ENCODE measurements at places on chromosomes 2 and 18. TPM values are rescaled to one million over a fixed set of nuclear protein-coding genes. Genes with fewer than 3 reads are reported as not detected.

- H3K4me1 ChIP-seq: no peaks in the 10 kb centered on the region
- H3K27ac ChIP-seq: no peak overlapping the region
- H3K36me3 ChIP-seq: no peaks in the 10 kb centered on the region
- H3K4me3 ChIP-seq: no peak overlapping the region
These were observed 80.0 kb downstream of the APOB start for GRCh38 chr2:20963867-20964266.

DNA sequence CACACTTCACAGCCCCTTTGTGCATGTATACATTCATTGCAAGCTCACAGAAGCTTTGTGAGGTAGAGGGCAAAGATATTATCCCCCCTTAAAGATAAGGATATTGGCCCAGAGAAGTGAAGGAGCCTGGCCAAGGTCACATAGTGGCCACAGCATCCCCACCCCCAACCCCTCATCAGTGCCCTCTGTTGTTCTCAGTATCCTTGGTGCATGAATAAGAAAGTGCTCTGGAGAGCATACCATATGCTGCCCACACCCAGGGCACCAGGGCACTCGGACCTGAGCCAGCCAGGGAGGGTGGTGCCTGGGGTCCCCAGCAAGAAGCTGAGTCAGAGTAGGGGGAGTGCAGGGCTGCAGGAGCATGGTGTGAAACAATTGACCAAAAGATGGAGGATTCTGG is 3.3 kb downstream of the DYSF start:
- no peaks in the 10 kb centered on the region for H3K36me3 ChIP-seq
- no peak overlapping the region for H3K27ac ChIP-seq
- no peak overlapping the region for H3K4me3 ChIP-seq
- H3K4me1 ChIP-seq: peaks cover 19% of the 10 kb centered on the region
- no peak for DNase-seq
- H3K27me3 ChIP-seq: peaks cover 34% of the 10 kb centered on the region

DNA sequence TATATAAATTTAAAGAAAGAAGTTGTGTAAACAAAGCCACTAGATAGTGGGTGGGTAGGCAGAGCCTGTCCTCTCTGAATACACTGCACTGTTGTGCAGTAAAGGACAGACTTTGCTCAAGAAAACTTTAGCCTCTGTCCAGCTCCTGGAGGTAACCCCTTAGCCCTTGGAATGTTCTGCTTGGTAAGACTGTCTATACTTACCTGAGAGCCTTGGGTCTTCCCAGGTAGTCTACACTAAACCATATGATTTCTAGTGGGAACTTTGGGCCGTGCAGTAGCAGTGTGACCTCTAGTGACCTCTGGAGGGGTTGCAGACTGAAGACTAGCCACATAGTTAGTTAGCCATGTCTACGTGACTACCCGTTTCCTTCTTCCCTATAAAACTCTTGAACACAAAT is 678.3 kb upstream of the NRXN1 start:
- H3K4me1 ChIP-seq: no peaks in the 10 kb centered on the region
- H3K27me3 ChIP-seq: no peaks in the 10 kb centered on the region
- H3K27ac ChIP-seq: no peak overlapping the region
- no peak for DNase-seq

- no peaks in the 10 kb centered on the region for H3K27me3 ChIP-seq
- no peak overlapping the region for H3K27ac ChIP-seq
- H3K4me3 ChIP-seq: no peak overlapping the region
- H3K36me3 ChIP-seq: no peaks in the 10 kb centered on the region
- no peak for DNase-seq
- peaks cover 8% of the 10 kb centered on the region for H3K4me1 ChIP-seq
These were observed 53.7 kb downstream of the EPHA4 start for GRCh38 chr2:221518201-221518934.

DNA sequence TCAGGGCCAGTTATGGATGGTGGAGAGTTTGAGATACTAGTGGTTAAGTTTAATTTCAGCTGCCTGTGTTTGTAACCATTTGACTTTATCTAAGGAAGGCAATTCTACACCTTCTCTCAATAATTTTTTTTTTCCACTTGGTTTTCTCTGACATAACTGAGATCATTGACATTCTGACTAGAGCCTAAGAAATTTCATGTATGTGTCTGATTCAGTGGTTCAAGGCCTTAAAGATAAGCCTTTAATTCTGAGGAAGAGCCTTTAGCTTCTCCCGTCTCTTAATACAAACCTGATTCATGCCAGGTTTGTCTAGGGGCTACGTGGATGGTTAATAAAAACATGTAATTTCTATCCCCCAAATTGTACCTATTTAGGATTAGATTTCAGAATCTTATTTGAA is 971.4 kb downstream of the DPP10 start:
- no peak for DNase-seq
- no peak overlapping the region for H3K27ac ChIP-seq
- H3K27me3 ChIP-seq: no peaks in the 10 kb centered on the region
- no peaks in the 10 kb centered on the region for H3K36me3 ChIP-seq
- no peaks in the 10 kb centered on the region for H3K4me1 ChIP-seq
- no peak overlapping the region for H3K4me3 ChIP-seq

GRCh38 chr2:168490015-168490874 is 34.2 kb downstream of the CERS6 start:
- peaks cover 3% of the 10 kb centered on the region for H3K36me3 ChIP-seq
- peaks cover 35% of the 10 kb centered on the region for H3K4me1 ChIP-seq
- H3K27ac ChIP-seq: peak overlapping the region; percentile 88
- H3K4me3 ChIP-seq: peak overlapping the region; percentile 66

GRCh38 chr2:182863642-182864041 is 2.8 kb downstream of the FRZB start:
- no peak for DNase-seq
- peaks cover 45% of the 10 kb centered on the region for H3K27me3 ChIP-seq
- H3K4me3 ChIP-seq: no peak overlapping the region
- no peaks in the 10 kb centered on the region for H3K36me3 ChIP-seq

The ARPC2 gene
- 711 TPM for total RNA-seq

The KATNAL2 gene
- 2.6 TPM for total RNA-seq

The FBXO36 gene
- 0.78 TPM for total RNA-seq

The FAM237A gene
- total RNA-seq: not detected
